ENCODE measurements at places on chromosomes 16 and 17.

GRCh38 chr17:28942925-28943324, 8.4 kb downstream of the PHF12 start:
- DNase-seq = no peak

- DNase-seq = no peak
Observed at GRCh38 chr17:39828443-39828842, 35.7 kb downstream of the IKZF3 start.

DNA sequence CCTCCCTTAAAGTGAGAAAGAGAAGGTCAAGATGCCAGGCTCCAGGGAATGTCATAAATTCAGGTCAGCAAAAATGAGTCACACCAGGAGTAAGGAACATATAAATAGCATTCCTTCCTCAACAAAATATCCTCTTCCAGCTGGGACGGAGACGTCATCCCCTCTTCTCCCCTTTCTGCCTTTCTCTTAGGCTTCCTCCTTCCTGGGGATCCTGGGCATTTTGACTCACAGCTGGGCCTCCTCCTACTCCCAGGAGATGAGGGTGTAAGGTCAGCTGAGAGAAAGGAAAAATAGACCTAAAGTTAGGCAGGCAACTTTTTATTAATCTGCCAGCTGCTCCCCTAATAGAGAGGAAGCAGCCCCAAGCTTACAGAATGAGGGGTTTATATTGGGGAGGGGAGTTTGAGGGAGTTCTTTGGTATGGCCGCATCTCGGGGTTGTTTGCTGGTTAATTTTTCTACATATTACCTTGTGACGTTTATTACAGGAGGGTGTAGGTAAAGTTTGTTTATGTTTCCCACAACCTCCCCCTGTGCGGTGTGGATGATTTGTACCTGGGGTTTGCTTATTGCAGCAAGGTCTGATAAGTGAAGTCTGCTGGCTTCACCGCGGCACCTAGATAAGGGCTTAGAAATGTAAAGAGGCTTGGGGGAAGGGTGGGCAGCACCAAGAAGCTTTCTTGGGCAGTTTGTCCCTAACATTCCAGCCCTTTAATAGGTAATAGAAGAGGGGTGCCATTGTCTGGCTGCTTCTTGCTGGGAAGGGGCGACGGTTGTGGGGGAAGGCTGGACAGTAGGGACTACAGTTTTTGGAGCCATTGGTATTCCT, 7.1 kb upstream of the ZNF747 start:
- no peak for DNase-seq

- DNase-seq = no peak
Observed at GRCh38 chr17:50364061-50364458, 8.9 kb downstream of the MRPL27 start.

- no peak for DNase-seq
Observed at GRCh38 chr17:73128496-73128895, 36.0 kb upstream of the SLC39A11 start.

GRCh38 chr17:31859487-31860008, 504 bp upstream of the COPRS start:
- DNase-seq = no peak

DNA sequence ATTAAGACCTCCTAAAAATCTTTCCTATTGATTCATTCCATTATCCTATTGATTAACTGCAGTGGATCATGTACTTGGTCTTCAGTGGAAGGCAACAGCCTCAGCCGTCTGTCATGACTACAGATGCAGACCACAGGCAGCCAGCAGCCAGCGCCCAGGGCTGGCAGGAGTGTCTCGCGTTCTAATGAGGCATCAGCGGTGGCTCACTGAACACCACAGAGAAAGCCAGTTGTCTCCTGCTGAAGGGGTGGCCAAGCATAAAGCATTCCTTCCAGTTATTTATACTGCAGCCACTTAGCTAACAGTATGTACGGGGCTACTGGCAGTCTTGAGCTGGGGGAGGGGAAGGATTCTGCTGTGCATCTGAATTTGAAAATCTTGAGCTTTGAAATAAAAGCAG, 214.3 kb downstream of the IRX3 start:
- DNase-seq = no peak

DNA sequence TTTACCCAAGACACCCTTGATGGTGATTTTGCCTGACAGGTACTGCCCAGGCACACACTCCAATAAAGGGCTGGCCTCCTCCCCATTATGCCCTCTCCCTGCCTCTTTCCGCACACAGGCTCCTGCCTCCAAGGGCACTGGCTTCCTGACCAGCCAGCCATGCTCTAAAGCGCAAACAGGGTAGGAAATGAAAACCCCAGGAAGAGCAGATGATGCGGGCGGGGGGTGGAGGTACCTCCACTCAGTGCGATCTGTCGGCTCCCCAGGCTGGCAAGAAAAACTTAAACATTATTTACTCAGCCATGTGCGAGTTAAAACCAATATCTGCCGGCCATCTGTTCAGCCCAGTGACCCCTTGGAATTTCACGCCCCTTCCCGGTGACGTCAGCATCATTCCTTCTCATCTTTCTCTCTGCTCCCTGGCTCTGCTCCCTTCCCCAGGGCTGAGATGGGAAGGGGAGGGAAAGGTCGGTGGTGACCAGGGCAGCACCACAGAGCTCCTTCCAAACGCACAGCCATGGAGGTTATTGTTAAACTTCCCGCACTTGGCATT, 262.5 kb downstream of the CBLN1 start:
- DNase-seq = no peak

DNA sequence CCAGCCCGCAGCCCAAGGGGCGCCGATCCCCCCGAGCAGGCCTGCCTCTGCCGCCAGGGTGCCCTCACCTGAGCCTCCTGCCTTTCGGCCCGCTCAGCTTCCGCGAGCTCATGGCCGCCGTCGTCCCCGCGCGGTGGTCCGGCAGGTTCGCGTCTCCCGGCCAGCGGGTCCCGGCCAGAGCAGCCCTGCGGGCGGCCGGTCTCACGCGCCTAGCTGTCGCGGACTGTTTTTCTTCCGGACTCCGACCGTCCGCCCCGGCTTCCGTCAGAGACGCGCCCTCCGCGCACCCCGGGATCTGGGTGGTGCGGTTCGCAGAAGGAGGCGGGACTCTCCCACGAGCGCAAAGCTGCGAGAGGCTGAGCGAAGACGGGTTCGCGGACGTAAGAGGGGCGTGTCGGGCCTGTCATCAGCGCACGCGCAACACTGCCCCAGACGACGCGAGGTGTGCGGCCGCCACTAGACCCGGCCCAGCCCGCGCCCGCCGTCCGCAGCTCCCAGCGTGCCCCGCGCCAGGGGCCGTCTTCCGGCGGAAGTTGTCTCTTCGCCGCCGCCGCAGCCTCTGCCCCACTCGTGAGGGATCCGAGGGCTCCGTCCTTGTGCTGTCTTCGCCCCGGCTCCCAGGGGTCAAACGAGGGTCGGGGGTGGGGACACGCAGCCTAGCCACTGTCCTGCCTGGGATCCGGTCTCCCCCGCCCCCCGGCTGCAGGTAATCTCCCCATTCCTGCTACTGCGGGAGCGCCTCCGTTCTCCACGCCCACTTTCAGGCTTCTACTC, at the start of gene INPP5K:
Gene INPP5K (minus strand): TSS at position 225 of the 774 bp plus-strand sequence. CDS start 113 bp downstream, at position 112.
- peak; percentile 98 for DNase-seq

Data from CD4-positive, alpha-beta T cell (primary cell).